ENCODE measurements at places on chromosomes 3 and 15.

DNA sequence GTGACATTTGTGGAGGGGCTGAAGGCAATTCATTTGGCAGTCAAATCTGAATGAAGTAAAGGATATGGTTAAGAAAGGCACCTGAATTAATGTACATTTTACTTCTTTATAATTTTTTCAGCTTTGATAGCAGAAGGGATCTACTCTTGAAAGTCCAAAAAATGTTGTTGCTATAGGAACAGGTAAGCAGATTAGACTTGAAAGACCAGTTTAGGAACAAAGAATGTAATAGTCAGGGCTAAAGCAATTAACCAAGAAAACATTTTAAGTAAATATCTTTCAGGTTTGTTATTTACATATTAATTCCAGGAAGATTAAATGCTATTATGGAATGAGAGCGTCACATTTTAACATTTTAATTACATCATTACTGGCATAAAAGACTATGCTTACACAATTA lies 1.1 kb downstream of the ATP13A4 start:
- no peak for DNase-seq

DNA sequence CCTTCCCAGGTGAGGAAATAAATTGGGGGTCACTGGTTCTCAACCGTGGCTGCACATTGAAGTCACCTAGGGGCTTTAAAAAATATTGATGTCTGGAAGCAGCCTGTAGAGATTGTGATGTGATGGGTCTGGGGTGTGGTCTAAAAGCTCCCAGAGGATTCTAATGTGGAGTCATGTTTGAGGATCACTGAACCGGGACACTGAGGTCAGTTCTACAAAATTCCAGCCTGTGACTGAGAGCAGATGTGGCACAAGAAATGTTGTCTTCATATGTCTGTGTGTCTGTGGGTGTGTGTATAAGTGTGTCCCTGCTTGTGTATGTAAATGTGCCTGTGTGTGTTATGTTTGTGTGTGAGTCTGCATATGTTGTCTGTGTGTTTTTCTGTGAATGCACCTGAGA lies 79.9 kb downstream of the TLE3 start:
- DNase-seq, result peak; percentile 18

DNA sequence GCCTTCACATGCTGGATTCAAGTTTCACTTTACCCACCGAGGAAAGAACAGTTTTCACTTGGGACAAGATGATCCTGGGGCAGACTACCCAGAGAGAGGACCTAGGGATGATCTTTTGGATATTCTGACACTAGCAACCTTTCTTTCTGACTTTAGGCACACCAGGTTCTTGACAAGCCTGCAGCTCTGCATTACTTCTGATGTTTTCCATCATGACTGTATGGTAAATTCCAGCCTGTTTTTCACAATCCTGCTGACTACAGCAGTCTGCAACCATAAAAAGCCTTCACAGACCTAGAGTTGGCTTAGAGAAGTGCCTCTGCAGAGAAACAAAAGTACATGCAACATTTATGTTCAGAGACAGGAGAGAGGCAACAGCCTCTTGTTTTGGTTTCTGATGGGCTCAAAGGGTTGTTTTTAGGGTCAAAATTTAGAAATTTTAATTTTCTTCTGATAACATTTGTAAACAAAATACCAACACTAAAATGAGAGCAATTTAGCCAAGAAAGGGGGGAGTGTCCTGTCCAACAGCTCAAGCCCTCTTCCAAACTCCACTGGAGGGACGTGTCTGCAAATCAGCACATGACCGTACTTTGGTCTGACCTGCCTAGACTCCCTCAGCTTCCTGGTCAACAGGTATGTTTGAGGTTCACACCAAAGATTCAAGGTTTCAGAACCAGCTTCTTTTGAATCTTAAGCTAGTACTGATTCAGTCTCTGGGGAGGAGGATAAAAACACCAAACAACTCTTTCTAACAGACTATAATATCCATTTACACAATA lies 799 bp downstream of the ABI3BP start:
- DNase-seq, result peak; percentile 56

DNA sequence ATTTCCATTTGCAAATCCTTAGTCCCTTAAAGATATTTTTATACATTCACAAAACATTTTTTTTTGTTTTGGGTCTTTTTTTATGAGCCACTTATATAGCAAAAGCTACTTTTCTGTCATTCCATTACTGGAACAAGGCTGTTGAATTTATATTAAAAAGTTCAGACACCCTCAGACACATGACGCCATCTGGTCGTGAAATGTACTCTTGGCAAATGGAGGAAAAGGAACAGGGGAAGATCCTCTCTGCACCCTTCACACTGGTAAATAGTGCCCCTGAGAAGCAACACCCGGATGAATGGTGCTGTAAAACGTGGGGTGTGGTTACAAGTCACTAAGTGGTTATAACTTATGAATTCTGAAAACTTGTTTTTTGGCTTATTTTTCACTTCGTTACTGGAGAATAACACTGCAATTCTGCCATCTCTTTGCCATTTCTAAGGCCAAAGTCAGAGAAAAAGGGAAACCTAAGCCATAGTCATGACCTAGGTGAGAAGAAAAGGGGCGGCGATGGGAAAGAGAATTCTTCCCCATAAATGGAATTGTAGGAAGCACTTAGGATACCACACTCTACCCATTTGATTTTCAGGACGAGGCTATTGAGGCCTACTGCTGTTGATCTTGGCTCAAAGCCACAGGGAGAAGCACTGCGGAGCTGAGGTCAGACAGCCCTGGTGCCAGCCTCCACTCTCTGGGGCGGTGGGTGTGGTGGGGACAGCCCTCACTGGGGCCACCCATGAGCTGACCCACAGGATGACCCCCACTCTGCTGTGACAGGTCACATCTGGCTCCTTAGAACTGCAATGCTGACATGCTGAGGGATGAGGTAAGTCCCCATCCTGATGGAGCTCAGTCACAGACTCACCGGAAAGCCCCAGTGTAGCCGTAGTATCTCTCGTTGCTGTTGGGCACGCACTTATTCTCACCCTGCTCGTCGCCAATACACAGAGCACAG lies 21.9 kb downstream of the LTF start:
- no peak for DNase-seq

GRCh38 chr3:119652306-119653033 lies 7.9 kb downstream of the POPDC2 start:
- DNase-seq, result no peak

DNA sequence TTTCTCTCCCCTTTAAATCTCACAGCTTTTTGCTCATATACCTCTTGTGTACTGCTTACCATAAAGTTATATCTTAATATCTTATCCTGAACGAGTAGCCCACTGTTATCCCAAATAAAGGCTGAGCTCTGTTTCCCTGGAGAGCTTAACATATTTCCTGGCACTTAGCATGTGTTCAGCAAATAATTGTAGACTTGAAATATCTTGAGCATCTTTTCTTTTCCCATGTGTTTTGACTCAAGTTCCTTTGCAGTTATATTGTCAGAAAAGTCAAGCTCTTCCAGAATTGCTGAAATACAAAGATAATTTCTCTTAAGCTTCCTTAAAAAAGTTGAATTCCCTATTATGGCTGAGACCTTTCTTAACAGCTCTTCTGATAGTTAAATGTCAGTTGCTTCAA lies 150.5 kb downstream of the LPP start:
- no peak for DNase-seq

GRCh38 chr15:52008698-52009434 lies 10.2 kb upstream of the MAPK6 start:
- no peak for DNase-seq

GRCh38 chr3:79521221-79521848 lies 246.5 kb downstream of the ROBO1 start:
- no peak for DNase-seq

DNA sequence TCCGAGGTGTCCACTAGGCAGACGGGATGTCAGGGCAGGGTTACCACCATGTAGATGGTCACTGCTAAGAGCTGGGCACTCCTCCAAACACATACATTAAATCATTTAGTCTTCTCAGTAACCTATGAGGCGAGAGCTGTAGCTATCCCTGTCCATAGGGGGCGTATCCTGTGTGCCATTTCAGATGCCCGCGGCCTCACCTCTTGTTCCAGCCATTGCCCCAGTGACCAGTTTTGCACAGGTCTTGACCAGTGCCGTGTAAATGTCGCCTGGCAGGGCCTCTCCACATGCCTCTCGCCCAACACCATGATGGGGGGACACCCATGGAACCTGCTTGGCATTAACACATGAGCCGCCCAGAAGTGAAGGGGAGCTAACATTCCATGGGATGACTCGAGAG lies 20.8 kb upstream of the SRP14 start:
- DNase-seq, result peak; percentile 17

DNA sequence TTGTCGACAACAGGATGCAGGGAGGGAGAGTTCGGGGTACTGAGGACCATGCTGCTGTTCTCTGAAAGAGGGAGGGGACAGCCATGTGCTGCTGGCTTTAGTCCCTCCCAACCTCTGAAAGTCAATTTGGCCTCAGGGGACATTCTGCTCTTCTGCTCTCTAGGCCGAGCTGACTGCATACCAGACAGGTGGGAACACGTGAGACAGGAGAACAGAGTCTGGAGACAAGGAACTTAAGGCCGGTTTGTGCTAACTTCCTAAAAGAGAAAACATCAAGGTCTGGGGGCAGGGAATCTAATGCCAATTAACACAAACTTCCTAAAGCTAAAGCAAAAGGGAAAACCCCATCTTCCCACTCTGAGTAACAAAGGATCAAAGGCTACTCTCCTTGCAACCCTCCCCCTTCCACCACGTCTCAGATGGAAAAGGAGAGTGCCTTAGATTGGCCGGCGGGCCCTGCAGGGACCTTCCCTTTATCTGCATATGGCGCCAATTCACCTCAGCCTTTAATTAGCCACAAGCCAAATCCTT lies 41.0 kb downstream of the SLCO2A1 start:
- DNase-seq, result peak; percentile 18

DNA sequence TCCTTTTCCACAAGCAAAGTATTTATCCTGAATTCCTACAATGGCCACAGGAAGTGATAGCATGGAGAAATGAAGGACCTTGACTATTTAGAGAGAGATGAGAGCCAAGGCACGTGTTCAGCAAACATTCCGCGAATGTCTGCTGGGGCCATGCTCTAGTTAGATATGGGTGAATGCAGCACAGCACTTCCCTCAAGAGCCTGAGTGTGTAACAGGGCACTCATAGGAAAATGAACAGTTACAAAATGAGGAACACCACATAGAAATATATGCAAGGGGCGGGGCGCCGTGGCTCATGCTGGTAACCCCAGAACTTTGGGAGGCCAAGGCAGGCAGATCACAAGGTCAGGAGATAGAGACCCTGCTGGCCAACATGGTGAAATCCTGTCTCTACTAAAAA lies 406.9 kb downstream of the NR2F2 start:
- no peak for DNase-seq

DNA sequence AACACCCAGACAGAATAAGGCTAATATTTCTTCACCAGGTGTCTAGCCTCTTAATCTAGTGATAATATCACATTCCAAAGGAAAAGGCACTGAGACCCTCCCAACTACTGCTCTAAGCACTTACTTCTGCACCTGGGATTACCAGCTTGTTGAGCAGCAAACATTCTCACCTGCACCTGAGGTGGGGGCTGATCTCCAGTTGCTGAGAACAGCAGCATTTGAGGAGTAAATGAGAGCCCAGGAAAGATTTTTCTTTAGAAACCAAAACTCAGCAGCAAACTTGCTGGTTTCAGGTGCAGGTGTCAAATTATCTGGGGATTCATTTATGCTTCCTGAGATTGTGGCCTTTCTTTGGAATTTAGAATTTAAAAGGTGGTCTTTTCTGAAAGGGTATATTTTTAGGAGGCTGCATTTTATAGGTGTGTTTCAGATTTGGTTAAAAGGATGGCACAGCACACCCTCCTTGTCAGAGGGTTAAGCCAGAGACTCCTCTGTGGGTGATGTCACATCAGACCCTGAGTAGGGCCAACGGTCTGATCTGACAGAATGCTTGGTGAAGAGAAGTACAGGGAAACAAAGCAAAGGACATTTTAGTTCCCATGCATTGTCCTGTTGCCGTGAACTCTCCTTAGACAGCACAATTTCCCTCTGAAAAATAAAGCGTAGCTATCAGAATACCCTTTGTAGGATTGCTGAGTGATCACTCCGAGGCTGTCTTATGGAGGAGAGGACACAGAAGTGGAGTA lies 411.0 kb upstream of the ATP11B start:
- DNase-seq, result no peak

DNA sequence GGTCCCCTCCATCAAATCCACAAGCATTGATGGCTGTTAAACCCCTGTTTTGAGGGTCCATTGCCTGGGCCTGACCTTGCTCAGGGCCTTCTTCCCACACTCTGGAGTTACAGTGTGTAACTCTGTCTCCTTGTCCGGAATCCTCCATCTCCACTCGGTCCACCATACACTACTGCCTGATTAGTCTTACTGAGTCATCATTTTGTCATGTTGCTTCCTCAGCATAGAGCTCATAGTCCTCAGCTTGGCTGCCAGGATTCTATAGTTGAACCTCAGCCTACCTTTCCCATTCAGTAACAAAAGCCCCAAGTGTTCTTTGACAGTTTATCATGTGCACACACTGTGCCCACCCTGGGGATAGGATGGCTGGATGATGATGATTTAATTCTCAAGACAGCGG lies 113.0 kb downstream of the PDE8A start:
- DNase-seq, result no peak

GRCh38 chr3:197203714-197204146 lies 94.7 kb downstream of the DLG1 start:
- DNase-seq, result no peak

DNA sequence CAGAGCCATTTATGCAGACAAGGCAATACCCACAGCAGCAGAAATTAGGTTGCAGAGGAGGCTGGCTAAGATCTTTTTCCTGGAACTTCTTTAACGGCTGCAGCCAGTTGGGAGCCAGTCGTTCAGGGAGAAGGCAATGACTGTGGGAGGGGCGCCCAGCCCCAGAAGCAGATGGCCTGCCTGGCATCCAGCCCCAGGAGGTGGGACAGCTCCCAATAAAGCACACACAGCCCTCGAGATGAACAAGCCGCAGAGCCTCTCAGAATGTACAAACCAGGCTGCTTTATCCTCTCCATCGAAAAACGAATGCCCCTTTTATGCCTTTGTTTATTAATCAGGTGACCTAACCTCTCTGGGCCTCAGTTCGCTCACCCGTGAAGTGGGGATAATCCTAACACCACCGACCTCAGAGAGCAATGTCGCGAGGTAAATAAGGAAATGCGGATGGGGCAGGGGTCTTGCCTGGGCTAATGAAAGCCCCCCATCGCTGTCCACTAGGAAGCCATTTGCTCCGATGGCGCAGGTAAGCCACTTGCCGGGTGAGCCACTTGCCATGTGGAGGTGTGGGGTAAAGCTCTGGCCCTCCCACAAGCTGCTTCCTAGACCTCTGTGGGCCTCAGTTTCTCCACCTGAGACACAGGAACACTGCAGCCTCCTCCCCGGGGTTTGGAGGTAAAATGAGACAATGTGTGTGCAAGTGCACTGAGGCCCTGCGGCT lies 35.8 kb downstream of the MGLL start:
- DNase-seq, result peak; percentile 91

Measured in right forelimb (tissue), 1 donor.